ENCODE measurements at places on chromosomes 5 and 9. TPM values are rescaled to one million over a fixed set of nuclear protein-coding genes. Genes with fewer than 3 reads are reported as not detected.

The NFX1 gene
- 59.2 TPM for total RNA-seq

- DNase-seq: no peak
These were observed 3.0 kb upstream of the SLC6A7 start for GRCh38 chr5:150186897-150187296.

DNA sequence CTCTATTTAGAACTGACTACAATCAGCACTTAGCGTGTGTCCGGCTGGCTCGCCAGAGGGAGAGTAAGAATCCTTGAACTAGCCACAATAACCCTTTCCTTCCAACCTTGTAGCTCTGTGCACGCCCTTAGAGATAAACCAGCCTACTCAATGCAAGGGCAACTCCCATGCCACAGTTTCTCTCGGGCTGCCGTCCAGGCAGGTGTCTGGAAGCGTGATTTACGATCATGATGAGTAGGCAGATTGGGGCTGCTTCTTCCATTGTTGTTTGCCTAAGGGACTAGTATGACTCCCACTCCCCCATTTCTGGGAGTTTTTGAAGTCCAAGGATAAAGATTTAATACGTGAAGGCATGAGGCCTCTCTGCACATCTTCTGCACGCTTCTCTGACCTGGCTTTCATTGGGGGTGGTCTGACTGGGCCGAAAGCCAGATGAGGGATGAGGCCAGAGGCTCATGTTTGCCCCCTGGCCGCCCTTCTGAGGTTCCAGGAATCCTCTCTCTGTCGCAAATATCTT, 134.0 kb upstream of the MYO10 start:
- DNase-seq: no peak

- DNase-seq: no peak
These were observed 12.5 kb upstream of the BTF3 start for GRCh38 chr5:73485715-73486114.

- peak; percentile 22 for DNase-seq
These were observed 293.8 kb downstream of the CWC27 start for GRCh38 chr5:65062469-65063083.

DNA sequence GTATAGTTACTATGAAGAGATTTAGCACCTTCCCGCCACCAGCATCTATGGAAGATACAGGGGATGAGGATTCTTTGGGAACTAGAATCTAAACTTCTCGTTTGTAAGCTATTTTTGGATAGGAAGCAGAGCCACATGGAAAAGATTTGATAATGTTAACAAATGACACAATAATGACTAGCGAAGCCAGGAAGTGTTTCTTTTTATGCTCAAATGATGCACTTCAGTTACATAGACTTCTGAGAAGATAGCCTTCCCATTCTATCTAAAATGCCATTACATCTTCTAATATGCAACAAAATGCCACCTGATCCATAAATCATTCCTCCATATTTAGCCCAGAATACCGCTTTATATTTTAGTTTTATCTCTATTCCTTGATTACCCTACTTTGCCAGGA, 17.0 kb upstream of the TNC start:
- no peak for DNase-seq
